ENCODE measurements at places on chromosomes 12 and 14. TPM values are rescaled to one million over a fixed set of nuclear protein-coding genes. Genes with fewer than 3 reads are reported as not detected.

DNA sequence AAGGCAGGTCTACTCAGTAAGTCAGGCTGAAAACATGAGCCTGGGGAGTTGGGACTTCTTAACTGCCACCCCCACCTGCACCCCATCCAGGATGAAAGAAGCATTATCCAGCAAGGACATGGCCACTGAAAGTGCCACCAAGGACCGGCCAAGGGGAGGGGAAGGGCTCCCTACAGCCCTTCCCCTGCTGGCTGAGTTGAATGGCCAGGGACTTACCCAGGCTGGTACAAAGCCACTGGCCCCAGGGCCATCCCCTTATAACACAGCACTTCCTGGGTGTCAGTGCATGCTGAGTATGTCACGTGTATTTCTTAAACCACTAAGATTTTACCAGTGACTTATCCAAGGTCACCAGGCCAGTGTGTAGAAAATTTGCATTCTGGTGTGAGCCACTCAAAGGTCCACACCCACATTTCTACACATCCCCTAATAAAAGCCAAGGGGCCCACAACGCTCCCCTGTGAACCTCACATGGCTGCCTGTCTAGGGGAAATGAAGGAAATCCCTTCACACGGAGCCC lies 29.3 kb upstream of the ZFP36L1 start:
- no peak overlapping the region for H3K4me3 ChIP-seq
- H3K27ac ChIP-seq: no peak overlapping the region
- H3K4me1 ChIP-seq: peaks cover 20% of the 10 kb centered on the region
- no peaks in the 10 kb centered on the region for H3K36me3 ChIP-seq

DNA sequence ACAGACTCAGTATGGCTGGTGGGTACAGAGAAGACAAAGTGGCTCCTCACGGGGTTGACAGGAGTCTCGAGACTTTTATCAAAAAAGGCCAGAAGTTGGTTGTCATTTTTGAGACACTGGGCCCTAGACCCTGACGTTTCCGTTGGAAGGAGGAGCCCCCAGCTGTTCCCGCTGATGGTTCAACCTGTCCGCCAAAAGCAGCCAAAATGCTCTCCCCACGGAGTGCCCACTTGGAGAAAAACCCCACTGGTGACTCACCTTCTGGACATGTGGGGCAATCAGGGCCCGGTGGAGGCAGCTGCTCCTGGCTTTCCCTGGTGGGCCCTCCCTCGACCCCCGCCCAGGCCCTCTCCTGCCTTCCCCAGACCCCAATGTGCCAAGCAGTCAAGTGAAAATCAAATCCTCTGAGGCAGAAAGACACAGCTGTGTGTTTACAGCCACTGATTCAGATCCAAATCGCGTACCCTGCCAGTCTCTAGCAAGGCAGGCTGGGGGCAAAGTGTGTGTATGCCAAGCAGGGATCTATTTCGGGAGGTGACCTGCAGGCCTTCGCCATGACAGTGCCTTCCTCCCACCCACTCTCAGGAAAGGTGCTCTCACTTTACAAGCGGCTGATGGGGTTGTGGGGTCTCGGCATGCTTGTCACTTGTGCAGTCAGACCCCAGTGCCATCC lies 347.4 kb downstream of the DPF3 start:
- H3K27me3 ChIP-seq: no peaks in the 10 kb centered on the region
- H3K27ac ChIP-seq: no peak overlapping the region
- no peaks in the 10 kb centered on the region for H3K36me3 ChIP-seq

CIDEB gene
- total RNA-seq: 8.1 TPM

- H3K36me3 ChIP-seq: no peaks in the 10 kb centered on the region
- H3K4me1 ChIP-seq: no peaks in the 10 kb centered on the region
- no peak overlapping the region for H3K27ac ChIP-seq
- H3K27me3 ChIP-seq: no peaks in the 10 kb centered on the region
Measured at GRCh38 chr12:32917094-32917611, 20.6 kb upstream of the PKP2 start.

TAC3 gene
- 0.76 TPM for total RNA-seq

OTUB2 gene
- total RNA-seq: 0.52 TPM

GRCh38 chr12:100656856-100657255 lies 83.4 kb downstream of the GAS2L3 start:
- H3K4me1 ChIP-seq: no peaks in the 10 kb centered on the region
- no peak for DNase-seq
- H3K36me3 ChIP-seq: no peaks in the 10 kb centered on the region
- H3K4me3 ChIP-seq: no peak overlapping the region
- H3K27ac ChIP-seq: no peak overlapping the region
- no peaks in the 10 kb centered on the region for H3K27me3 ChIP-seq

- no peaks in the 10 kb centered on the region for H3K27me3 ChIP-seq
- no peaks in the 10 kb centered on the region for H3K36me3 ChIP-seq
- H3K27ac ChIP-seq: no peak overlapping the region
- no peak for DNase-seq
- H3K4me1 ChIP-seq: no peaks in the 10 kb centered on the region
Measured at GRCh38 chr12:59668674-59669073, 72.8 kb downstream of the SLC16A7 start.

GRCh38 chr12:39292125-39292630 lies 150.7 kb downstream of the KIF21A start:
- H3K36me3 ChIP-seq: no peaks in the 10 kb centered on the region
- H3K4me3 ChIP-seq: no peak overlapping the region
- no peak for DNase-seq

ABCD2 gene
- total RNA-seq: 0.71 TPM

DNA sequence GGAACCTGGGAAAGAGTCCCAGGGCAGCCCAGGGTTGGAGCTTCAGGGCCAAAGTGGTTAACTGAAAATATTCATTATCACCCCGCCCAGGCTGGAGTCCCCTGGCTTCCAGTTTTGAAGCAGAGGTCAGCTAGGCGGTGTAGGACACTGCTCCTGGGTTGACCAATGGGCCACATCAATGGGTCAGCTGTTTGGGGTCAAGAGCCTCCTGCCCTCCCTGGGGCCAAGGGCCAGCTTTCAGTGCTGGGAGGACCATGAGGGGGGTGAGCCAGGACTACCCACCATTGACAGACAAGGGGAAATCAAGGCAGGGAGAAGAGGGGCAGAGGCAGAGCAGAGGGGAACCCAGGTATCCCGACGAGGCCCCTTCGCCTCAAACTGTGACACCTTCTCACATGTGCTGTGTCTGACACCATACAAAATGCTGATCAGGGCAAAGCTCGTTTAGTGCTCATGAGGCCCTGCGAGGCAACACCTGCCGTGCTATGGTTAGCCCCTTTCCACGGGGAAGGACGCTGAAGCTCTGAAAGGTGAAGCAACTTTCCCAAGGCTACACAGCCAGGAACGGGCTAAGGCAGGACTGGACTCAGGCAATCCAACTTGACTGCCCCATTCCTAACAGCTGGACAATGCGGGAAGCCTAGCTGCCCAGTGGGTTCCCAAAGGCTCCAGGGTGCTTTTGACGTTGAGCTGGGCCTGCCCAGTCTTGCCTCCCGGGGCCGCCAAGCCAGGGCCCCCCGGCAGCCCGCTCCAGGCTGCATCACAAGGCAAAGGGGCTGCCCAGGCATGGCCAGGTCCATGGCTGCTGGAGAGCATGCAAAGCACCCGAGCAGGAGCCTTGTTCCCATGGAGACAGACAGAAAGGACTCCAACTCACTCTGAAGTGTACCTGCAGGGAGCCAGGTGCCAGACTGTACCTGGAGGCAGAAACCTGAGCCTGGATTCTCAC lies 2.0 kb downstream of the SYNE3 start:
- H3K4me3 ChIP-seq: no peak overlapping the region
- no peak overlapping the region for H3K27ac ChIP-seq
- H3K4me1 ChIP-seq: peaks cover 25% of the 10 kb centered on the region
- no peaks in the 10 kb centered on the region for H3K27me3 ChIP-seq
- no peaks in the 10 kb centered on the region for H3K36me3 ChIP-seq

GAPDH gene
- total RNA-seq: 3,026 TPM

DNA sequence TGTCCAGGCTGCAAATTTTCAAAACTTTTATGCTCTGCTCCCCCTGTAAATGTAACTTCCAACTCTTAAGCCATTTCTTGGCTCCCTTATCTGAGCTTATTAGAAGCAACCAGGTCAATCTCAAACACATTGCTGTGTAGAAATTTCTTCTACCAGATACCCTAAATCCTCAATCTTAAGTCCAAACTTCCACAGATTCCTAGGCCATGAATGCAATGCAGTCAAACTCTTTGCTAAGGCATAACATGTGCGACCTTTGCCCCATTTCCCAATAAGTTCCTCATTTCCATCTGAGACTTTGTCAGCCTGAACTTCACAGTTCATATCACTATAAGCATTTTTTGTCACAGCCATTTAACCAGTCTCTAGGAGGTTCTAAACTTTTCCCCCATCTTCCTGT lies 64.5 kb downstream of the TMTC3 start:
- no peaks in the 10 kb centered on the region for H3K36me3 ChIP-seq
- H3K27me3 ChIP-seq: no peaks in the 10 kb centered on the region
- no peak overlapping the region for H3K4me3 ChIP-seq
- H3K27ac ChIP-seq: no peak overlapping the region

- H3K27ac ChIP-seq: no peak overlapping the region
- H3K27me3 ChIP-seq: no peaks in the 10 kb centered on the region
- H3K36me3 ChIP-seq: no peaks in the 10 kb centered on the region
Measured at GRCh38 chr14:66601932-66602578, 94.1 kb downstream of the GPHN start.

BEGAIN gene
- total RNA-seq: 0.42 TPM

- no peak overlapping the region for H3K27ac ChIP-seq
- no peak for DNase-seq
- H3K36me3 ChIP-seq: no peaks in the 10 kb centered on the region
- H3K27me3 ChIP-seq: no peaks in the 10 kb centered on the region
- H3K4me1 ChIP-seq: no peaks in the 10 kb centered on the region
- no peak overlapping the region for H3K4me3 ChIP-seq
Measured at GRCh38 chr14:24721775-24722174, 87.8 kb upstream of the GZMB start.

PLEKHG7 gene
- 0.14 TPM for total RNA-seq

CACNA1C gene
- total RNA-seq: 0.71 TPM

GRCh38 chr14:38253676-38254075 lies 2.2 kb downstream of the CLEC14A start:
- H3K27me3 ChIP-seq: peaks cover 43% of the 10 kb centered on the region
- no peak overlapping the region for H3K27ac ChIP-seq
- DNase-seq: no peak
- no peak overlapping the region for H3K4me3 ChIP-seq
- H3K4me1 ChIP-seq: no peaks in the 10 kb centered on the region

SLC6A12 gene
- total RNA-seq: 0.14 TPM

- peaks cover 9% of the 10 kb centered on the region for H3K36me3 ChIP-seq
- H3K4me3 ChIP-seq: no peak overlapping the region
- H3K27me3 ChIP-seq: no peaks in the 10 kb centered on the region
Measured at GRCh38 chr12:6643569-6644256, 3.5 kb downstream of the ACRBP start.

- no peak overlapping the region for H3K4me3 ChIP-seq
- H3K36me3 ChIP-seq: no peaks in the 10 kb centered on the region
- H3K4me1 ChIP-seq: no peaks in the 10 kb centered on the region
- DNase-seq: no peak
- no peak overlapping the region for H3K27ac ChIP-seq
- H3K27me3 ChIP-seq: no peaks in the 10 kb centered on the region
Measured at GRCh38 chr12:110750784-110751461, 8.2 kb upstream of the PPP1CC start.

DNA sequence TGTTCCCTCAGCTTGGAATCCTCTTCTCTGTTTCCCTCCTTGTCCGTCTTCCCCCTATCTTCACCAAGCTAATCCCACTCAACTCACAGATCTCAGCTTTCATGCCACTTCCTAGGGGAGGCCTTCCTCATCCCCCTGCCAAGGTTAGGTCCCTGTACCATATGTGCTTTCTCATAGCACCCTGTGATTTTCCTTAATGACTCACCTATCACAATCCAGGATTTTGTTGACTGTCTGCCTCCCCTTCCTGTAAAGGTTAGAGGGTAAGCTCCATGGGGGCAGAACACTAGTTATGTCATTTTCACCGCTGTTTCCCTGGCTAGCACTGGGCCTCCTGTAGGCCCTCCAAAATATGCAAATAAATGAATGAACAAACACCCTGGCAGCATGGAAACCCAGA lies 57.6 kb downstream of the CRADD start:
- H3K27ac ChIP-seq: no peak overlapping the region
- no peaks in the 10 kb centered on the region for H3K4me1 ChIP-seq
- H3K36me3 ChIP-seq: no peaks in the 10 kb centered on the region
- no peak for DNase-seq
- no peaks in the 10 kb centered on the region for H3K27me3 ChIP-seq
- H3K4me3 ChIP-seq: no peak overlapping the region

- H3K27me3 ChIP-seq: no peaks in the 10 kb centered on the region
- no peak for DNase-seq
- peaks cover 27% of the 10 kb centered on the region for H3K4me1 ChIP-seq
Measured at GRCh38 chr14:98227727-98228111, 1044.3 kb downstream of the BCL11B start.

- no peak overlapping the region for H3K27ac ChIP-seq
- H3K27me3 ChIP-seq: peaks cover 8% of the 10 kb centered on the region
- peaks cover 3% of the 10 kb centered on the region for H3K4me1 ChIP-seq
- peak overlapping the region; percentile 66 for H3K4me3 ChIP-seq
- no peaks in the 10 kb centered on the region for H3K36me3 ChIP-seq
Measured at GRCh38 chr14:20609215-20610001, 18.2 kb upstream of the RNASE12 start.

- no peaks in the 10 kb centered on the region for H3K27me3 ChIP-seq
- DNase-seq: no peak
- H3K4me3 ChIP-seq: no peak overlapping the region
- no peak overlapping the region for H3K27ac ChIP-seq
Measured at GRCh38 chr12:18752947-18753346, 15.0 kb downstream of the CAPZA3 start.

DLGAP5 gene
- total RNA-seq: 67.6 TPM

- DNase-seq: no peak
- no peaks in the 10 kb centered on the region for H3K4me1 ChIP-seq
- H3K27me3 ChIP-seq: no peaks in the 10 kb centered on the region
- H3K27ac ChIP-seq: no peak overlapping the region
- H3K36me3 ChIP-seq: no peaks in the 10 kb centered on the region
Measured at GRCh38 chr14:102295270-102295669, 9.7 kb downstream of the MOK start.

LGR5 gene
- total RNA-seq: 0.42 TPM

- no peak for DNase-seq
- H3K27me3 ChIP-seq: no peaks in the 10 kb centered on the region
- no peak overlapping the region for H3K4me3 ChIP-seq
- H3K27ac ChIP-seq: no peak overlapping the region
Measured at GRCh38 chr14:66163023-66163422, 323.1 kb upstream of the CCDC196 start.

DNA sequence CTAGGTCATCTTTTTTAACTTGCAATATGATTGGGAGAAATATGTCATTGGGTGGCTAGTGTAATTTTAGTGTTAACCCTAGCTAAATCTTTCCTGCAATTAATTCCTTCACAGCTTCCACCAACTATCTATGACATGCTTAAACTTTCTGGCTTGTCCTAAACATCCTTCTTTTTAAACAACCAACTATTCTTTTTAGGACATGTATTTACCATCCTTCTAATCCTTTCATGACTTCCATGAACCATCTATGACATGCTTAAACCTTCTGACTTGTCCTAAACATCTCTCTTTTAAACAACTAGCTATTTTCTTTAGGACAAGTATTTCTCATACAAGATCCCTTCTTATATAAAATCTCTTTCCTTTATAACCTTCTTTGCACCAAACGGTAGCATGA lies 179.6 kb upstream of the PDZRN4 start:
- no peaks in the 10 kb centered on the region for H3K36me3 ChIP-seq
- no peaks in the 10 kb centered on the region for H3K4me1 ChIP-seq
- H3K4me3 ChIP-seq: no peak overlapping the region
- no peaks in the 10 kb centered on the region for H3K27me3 ChIP-seq
- H3K27ac ChIP-seq: no peak overlapping the region

EML5 gene
- 1.2 TPM for total RNA-seq

All from thymus (tissue), 14 donors.